Breast epithelium (tissue), 4 donors: ENCODE measurements at places on chromosomes 6 and 20. TPM values are rescaled to one million over a fixed set of nuclear protein-coding genes. Genes with fewer than 3 reads are reported as not detected.

Gene GHRH
- total RNA-seq = not detected

Gene DLK2
- not detected for total RNA-seq

Gene QRSL1
- 17.1 TPM for total RNA-seq

Gene SLC2A10
- 42.9 TPM for total RNA-seq
